ENCODE measurements at places on chromosomes 4 and X.

DNA sequence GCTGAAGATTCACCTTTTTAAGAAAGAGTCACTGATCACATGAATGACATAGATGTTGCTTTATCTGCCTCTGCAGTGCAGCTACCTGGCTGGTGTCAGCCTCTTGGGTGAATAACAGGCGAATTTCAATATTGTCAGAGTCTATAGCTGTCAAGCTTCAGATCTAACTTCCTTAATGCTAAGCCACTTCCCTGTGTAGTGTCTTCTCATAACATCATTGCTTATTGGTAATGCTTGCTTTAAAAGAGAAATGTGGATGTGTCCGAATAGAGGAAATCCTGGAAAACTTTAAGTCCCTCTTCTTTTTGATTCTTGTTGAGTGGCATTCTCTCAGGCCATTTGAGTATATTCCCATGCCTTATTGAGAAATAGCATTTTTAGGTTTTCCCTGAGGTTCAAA lies 7.3 kb upstream of the IGFBP7 start:
- no peak for DNase-seq

- no peak for DNase-seq
These were observed 668.2 kb upstream of the NDST4 start for GRCh38 chr4:115781528-115782146.

DNA sequence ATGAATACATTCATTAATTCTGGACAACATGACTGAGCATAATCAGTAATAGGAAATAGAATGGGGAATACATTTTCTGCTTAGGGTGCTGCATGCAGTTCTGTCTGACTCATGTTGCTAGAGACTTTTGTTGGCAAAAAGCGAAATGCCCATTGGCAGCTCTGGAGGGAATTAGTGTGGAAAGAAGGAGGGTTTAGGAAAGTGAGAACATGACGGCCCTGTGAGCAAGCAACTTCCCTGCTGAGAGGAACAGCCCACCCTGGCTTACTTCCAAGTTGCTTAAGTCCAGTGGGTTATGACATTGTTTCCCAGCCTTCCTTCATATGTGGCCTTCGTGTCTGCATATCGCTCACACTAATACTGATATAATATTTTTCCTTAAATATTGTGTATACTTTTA lies 13.8 kb downstream of the MAD2L1 start:
- no peak for DNase-seq

GRCh38 chrX:55290963-55291362 lies 26.2 kb upstream of the PAGE3 start:
- DNase-seq = no peak

DNA sequence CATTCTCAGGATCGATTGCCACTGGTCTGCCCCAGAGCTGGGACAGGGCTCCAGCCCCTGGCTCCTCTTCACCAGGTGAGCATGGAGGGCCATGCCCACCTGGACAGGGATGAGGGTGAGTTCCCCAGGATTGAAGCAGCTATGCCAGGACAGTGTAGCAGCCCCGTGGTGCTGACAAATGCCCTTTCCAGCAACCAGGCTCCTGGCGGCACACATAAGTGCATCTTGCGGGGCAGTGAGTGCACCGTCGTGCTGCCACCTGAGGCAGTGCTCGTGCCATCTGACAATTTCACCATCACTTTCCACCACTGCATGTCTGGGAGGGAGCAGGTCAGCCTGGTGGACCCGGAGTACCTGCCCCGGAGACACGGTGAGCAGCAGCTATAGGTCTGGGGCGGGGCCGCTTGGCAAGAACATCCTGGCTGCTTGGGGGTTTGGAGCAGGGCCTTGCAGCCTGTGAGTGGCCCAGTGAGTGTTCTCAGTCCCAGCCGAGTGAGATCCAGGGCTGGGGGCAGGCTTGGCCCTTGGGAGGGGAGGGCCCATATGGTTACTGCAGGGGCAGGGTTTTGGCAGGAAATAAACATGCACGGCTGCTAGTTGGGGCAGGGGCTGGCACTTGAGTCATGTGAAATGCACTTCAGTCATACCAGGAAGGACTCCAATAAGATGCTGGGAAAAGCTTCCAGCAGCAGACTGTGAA lies 6.1 kb downstream of the IL9R start:
- DNase-seq = no peak

GRCh38 chr4:142164767-142165500 lies 528.6 kb downstream of the IL15 start:
- no peak for DNase-seq

DNA sequence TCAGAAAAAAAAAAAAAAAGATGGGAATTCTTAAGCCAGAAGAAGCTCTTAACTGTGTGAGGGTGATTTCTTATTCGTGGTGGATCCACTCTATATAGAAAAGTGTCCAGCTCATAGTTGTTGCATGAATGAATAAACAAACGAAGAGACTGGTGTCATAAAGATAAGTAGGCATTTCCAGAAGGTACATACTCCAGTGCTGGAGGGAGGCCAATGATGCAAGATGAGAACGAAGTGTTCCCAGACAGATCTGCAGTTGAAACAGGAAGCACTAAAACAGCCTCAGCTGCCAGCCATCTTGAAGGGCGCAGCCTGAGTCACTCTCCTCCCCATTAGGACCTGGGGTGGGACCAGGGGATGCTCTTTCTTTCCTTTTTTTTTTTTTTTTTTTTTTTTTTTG lies 47.4 kb upstream of the HOPX start:
- DNase-seq = no peak

DNA sequence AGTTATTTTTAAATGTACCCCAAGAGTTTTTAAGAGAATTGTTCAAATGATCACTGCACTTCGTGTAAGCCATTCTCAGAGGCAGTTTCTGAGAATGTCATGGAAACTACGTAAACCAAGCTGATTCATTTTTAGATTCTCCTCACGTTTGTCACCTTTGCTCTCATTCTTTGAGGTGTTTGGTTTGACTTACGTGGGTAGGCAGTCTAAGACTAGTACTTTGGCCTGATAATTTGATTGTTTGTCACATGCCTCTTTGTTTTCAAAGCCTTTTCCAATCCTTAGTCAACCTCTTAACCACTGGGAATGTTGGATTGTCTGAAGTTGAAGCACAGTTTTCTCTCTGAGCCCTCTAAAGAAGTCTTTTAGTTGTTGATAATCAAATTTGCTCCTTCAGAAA lies 10.5 kb downstream of the SEPTIN11 start:
- no peak for DNase-seq

DNA sequence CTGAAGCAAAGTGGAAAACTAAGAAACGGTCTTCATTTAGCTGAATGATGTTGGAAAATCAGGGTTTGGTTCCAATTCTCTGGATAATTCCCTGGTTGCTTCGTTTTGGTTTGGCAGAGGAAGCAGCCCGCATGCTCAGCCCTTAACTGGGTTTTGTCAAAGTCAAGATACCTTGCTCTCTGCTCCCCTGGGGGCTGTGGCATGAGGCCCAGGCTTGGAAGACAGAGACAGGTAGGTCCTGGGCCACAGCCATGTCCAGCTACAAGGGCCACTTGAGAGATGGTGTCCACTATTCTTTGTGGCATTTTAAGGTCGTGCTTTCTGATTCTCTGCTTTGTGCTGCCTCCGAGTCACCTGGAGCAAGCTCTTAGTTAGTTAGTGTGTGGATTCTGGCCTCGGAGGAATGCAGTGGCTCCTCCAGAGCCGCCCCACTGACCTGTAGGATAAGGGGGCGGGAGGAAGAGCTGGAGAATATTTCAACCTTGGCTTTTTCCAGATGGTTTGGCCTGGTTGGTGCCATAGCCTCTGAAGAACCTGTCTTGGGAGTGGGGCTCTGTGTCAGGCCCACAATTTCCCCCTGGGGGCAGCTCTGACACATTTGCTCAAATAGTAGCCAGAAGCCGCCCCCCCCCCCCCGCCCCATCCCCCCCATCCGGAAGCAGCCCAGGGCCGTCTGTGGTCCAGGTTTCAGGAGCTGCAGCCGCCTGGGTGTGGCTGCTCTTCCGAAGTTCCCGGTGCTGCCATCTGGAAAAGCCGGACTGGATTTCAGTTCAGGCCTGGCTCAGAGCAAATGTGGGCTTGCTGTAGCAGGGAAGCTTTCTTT lies 147.1 kb downstream of the NHS start:
- no peak for DNase-seq

DNA sequence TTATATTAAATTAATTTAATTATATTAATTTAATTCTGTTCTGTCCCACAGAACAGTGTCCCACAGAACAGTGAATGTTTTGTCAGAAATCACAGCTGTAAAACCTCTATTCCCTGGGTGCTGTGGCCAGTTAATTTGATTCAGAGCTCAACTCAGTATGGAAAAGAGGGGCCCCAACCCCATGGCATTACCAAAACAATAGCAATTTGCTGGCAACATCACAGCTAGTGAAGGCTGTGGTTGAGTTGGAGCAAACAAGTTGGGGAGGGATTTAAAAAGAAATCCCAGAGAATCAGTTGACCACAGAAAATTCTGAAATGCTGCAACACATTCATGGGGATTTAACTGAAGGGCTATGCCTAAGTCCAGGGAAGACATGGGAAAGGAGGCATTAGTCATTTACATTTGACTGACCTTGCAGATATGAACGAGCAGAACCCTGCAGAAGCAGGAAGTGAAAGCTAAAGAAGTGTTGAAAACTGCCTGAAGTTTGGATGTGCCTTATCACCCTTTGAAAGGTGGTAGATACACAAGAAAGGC lies 30.1 kb downstream of the PDHA2 start:
- no peak for DNase-seq

DNA sequence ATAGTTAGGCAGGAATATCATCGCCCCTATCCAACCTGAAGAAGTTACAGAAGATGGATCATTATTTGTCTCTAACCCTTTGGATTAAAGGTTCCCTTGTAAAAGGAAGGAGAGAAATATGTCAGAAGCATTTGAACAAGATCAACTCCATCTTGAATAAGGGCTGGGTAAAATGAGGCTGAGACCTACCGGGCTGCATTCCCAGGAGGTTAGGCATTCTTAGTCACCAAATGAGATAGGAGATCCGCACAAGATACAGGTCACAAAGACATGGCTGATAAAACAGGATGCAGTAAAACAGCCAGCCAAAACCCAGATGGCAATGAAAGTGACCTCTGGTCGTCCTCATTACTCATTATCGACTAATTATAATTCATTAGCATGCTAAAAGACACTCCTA lies 148.9 kb downstream of the GALNTL6 start:
- DNase-seq = no peak
